ENCODE measurements at places on chromosomes 12 and 14.

DNA sequence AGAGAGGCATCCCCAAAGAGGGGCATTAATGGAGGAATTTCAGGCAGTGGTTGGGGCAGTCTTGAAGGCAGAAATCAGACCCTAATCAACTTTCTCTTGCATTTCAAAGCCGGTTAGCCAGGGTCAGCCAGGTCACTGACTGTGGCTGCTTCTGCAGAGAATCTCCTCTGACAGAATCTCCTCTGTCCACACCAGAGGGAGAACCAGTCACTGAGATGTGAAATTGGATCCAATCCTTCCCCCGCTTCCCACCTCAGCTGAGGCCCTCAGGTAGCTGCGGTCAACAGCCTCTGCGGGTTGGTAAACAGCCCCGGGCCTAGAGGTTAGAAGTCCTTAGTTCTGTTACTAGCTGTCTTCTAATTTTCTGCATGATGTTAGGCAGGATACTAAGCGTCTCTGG, 39.8 kb upstream of the NUAK1 start:
- DNase-seq: no peak

DNA sequence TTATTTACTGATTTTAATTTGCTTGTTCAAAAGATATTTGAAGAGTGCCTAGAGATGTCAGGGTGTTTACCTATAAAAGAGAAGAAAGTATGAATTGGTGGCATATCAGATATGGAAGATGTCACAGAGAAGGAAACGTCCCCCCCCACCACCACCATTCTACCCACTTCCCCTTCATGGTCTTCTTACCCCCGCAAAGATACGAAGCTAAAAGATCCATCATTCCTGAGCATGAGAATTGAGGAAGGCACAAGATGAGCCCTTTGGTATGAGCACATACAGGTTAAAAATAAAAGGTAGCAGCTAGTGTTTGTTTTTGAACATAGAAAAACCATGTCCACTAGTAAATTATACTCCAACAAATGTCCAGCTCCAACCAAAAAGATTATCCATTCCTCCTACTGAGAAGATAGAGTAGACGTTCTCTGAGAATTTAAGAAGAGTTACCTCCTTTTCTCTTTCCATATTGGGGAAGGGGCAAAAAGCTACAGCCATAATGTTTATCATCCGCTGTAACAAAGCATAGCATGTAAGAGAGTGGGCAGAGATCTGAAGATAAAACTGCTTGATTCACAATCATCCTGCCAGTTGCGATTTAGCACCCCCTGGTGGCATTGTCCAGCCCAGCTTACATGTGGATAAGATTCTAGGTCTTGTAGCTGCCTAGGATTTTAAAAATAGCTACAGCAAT, 29.1 kb downstream of the NFYB start:
- peak; percentile 87 for DNase-seq

GRCh38 chr12:116339062-116339461, 61.6 kb upstream of the MED13L start:
- DNase-seq: no peak

GRCh38 chr12:19005257-19005801, 124.2 kb upstream of the PLEKHA5 start:
- DNase-seq: no peak

DNA sequence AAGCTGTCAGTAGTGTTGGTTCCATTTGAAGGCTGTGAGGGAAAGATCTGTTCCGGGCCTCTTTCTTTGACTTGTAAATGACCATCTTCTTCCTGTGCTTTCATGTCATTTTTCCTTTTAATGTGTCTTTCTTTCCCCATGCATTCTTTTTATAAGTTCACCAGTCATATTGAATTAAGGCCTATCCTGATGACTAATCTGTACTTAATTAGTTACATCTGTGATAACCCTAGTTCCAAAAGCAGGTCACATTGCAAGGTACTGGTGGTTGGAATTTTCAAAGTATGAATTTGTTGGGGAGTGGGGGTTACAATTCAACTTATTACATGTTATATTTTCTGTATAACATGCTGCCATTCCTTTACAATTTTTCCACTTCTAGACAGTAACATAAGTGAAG, 1642.1 kb upstream of the FLRT2 start:
- no peak for DNase-seq

- DNase-seq: no peak
These were observed 55.6 kb downstream of the LGMN start for GRCh38 chr14:92692822-92693226.

DNA sequence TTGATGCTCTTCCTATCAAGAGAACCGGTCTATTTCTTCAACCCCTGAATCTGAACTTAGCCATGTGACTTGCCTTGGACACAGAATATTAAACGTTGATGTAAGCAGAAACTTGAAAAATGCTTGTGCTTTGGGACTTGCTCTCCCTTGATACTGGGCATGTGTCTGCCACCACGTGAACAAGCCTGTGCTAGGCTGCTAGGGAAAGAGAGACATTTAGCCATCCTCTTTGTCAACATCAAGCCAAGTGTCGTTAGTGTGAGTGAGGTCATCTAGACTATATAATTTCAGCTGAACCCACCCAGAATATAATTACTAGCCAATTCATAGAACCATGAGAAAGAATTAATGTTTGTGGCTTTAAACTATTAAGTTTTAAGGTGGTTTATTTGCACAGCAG, 98.2 kb upstream of the TRHDE start:
- no peak for DNase-seq

- no peak for DNase-seq
These were observed 146.7 kb downstream of the DYRK2 start for GRCh38 chr12:67795236-67795635.
